ENCODE measurements at places on chromosomes 12 and 14.

DNA sequence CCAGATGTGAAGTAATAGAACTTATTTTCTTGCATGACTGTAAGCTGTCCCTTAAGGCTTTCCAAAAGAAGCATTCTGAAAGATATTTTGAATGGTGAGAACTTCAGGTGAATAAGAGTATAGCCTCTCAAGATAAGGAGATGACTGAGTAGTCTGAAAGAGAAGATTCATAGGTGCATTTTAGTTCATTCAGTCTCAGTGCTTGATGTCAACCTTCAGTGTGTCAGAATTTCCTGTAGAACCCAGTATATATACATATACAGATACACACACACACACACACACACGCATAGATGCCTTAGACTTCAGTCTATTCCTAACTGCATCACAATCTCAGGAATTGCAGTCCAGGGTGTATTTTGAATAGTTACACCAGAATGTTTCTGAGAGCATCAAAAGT, 7.4 kb downstream of the BICDL1 start:
- DNase-seq, result no peak

DNA sequence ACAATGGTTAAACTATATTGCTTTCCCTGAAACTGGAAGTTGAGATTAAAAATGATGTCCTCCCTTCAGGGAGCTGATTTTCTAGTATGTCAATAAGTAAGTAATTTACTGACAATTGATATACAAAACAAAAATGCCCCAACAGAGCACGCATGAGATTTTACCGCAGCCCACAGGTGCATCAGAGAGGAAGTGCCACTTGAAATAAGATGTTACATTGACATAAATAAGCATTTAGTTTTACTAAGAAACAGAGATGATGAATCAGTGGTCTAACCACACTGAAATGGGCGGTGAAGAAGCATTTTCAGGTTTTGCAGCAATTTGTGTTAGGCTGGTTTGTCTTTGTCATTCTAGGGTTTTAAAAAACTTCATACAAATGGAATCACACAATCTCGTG, 8.8 kb upstream of the CLECL1 start:
- DNase-seq, result peak; percentile 53

GRCh38 chr12:131370321-131370720, 340.6 kb upstream of the SFSWAP start:
- no peak for DNase-seq

- no peak for DNase-seq
Measured at GRCh38 chr12:99128246-99128802, 483.2 kb downstream of the APAF1 start.

GRCh38 chr12:103401421-103401820, 94.3 kb downstream of the C12orf42 start:
- no peak for DNase-seq

- DNase-seq, result no peak
Measured at GRCh38 chr12:15830538-15830937, 41.4 kb upstream of the EPS8 start.

Data from stimulated activated CD4-positive, alpha-beta T cell treated with anti-CD3 and anti-CD28 coated beads, Interleukin-4, amount 100 ng/mL, for 1 hour (primary cell).